ENCODE measurements at places on chromosomes 2 and 18. TPM values are rescaled to one million over a fixed set of nuclear protein-coding genes. Genes with fewer than 3 reads are reported as not detected.

The FEV gene
- 15.6 TPM for total RNA-seq

DNA sequence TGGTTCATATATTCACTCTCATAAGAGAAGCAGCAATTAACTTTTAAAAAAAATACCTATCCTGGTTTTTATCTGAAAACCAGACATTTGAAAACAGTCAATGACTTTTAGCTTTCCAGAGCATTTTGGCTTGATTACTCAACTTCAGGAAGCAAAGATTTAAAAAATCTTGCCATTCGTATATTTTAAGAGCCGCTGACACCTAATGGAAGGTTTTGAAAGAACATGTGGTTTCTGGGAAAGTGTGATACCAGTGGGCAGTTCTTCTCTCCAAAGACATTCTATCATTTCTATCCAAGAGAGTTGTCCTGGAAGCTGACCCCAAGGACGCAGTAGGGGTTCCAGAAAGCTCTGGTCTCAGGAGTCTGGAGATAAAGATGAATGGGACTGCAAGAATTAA, 234.7 kb downstream of the TTC32 start:
- H3K4me3 ChIP-seq = no peak overlapping the region
- no peaks in the 10 kb centered on the region for H3K36me3 ChIP-seq
- H3K27me3 ChIP-seq = no peaks in the 10 kb centered on the region
- peaks cover 2% of the 10 kb centered on the region for H3K4me1 ChIP-seq
- no peak overlapping the region for H3K27ac ChIP-seq
- no peak for DNase-seq

GRCh38 chr18:37717656-37718055, 152.1 kb upstream of the CELF4 start:
- DNase-seq = no peak
- no peaks in the 10 kb centered on the region for H3K27me3 ChIP-seq
- no peaks in the 10 kb centered on the region for H3K36me3 ChIP-seq
- no peak overlapping the region for H3K27ac ChIP-seq
- H3K4me3 ChIP-seq = no peak overlapping the region

DNA sequence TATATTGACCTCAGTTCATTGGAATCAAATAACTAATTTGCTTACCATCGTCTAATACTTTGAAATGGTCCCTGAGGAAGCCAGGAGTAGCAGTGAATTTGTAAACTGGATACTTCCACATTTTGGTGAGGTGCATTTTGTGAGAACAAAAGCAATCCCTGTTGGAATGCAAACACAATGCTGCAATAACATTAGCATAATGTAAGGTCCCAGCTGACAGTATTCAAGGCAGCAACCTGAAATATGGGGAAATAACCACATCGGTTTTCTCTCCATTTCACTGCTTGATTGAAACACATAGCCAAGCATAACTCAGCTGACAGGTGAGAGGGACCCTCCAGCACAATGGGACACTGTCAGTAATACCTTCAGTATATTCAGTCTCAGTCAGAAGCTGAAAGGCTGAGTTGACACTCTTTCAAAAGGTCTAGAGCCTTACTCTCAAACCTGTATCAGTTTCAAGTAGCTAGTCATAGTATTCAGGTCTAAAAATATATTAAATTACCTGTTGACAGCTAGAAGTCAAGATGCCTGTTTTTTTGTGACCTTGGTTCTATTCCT, 1311.9 kb upstream of the NRXN1 start:
- no peak overlapping the region for H3K27ac ChIP-seq
- H3K27me3 ChIP-seq = no peaks in the 10 kb centered on the region
- H3K4me1 ChIP-seq = peaks cover 14% of the 10 kb centered on the region
- H3K4me3 ChIP-seq = no peak overlapping the region
- no peak for DNase-seq

The KYNU gene
- not detected for total RNA-seq

DNA sequence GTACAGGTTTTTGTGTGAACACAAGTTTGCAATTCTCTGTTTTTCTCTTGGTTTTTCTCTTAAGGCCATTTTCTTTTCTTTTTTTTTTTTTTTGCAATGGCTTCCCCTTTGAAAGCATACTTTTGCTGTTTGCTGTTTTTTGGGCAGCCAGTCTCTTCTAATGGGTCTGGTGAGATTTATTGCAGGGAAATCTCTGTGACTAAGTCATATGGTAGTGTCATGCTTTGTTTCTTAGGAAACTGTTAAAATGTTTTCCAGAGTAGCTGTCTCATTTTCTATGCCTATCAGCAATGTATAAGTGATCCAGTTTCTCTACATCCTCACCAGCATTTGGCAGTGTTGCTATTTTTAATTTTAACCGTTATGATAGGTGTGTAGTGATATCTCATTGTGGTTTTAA, 27.9 kb upstream of the CDCA7 start:
- H3K36me3 ChIP-seq = peaks cover 2% of the 10 kb centered on the region
- DNase-seq = no peak
- H3K27ac ChIP-seq = no peak overlapping the region
- H3K4me1 ChIP-seq = no peaks in the 10 kb centered on the region
- no peak overlapping the region for H3K4me3 ChIP-seq

DNA sequence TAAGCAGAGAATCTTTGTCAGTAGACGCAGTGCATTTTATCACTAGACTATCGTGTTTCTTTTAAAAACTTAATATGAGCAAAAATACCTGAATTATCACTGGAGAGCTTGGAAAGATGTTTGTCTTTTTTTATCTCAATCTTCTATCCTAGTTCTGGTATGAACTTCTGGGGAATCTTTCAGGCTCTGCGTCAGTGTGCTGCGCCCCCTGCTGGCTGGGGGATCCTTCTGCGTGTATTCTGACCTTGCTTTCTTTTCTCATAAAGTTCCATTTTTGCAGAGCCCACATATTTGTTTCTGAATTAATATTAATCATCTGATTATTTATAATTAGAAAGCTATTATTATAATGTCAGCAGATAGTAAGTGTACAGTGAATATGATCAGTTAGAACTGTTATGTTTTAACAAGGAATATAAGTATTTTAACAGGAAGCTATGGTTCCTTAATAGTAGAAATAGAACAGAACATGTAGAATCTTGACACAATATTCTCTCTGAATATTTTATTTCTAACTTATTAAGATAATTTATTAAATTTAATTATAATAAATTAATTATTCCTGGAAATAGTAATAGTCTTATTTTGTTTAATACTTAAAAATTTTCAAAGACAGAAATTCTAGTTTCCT, 945.0 kb upstream of the CRIM1 start:
- H3K4me1 ChIP-seq = peaks cover 1% of the 10 kb centered on the region
- H3K27ac ChIP-seq = no peak overlapping the region
- no peaks in the 10 kb centered on the region for H3K36me3 ChIP-seq
- H3K27me3 ChIP-seq = no peaks in the 10 kb centered on the region

The HTRA2 gene
- total RNA-seq = 35.9 TPM

The CTDSP1 gene
- 102 TPM for total RNA-seq

DNA sequence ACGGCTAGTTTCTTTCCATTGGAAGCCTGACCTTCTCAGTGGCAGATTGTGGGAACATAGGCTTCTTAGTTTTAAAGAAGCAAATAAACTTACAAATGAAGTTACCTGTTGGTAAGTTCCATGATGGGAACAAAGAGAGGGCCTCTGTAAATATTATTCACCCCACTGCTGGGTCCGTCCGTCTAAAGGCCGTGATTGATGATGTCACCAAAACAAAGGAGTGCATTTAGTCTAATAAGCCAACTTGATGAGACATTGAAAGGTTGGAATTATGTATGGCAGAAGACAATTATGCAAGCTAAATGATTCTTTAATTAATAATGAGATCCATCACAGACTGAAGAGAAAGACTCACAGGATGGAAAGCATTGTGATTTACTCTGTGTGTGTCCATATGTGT, 1091.9 kb upstream of the FANCL start:
- H3K27ac ChIP-seq = no peak overlapping the region
- no peak overlapping the region for H3K4me3 ChIP-seq
- H3K36me3 ChIP-seq = no peaks in the 10 kb centered on the region
- no peaks in the 10 kb centered on the region for H3K4me1 ChIP-seq
- no peaks in the 10 kb centered on the region for H3K27me3 ChIP-seq

DNA sequence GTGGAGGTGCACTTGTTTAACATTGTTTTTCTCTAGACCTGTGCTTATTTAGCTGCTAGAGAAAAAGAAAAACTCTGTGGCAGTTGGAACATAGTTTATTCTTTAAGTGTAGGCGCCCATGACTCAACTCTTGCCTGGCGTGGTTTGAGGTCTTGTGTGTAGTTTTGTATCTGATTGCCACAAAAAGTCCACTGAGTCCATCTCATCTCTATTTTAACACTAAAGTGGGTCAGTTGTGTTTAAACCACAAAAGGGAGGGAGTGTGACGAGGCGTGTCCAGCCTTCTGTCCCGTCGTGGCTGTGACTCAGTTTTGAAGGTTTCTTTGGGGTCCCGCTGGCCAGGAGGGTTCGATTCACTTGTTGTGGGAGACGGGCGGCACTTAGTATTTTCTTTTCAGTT, 15.3 kb upstream of the UGT1A9 start:
- peaks cover 21% of the 10 kb centered on the region for H3K27me3 ChIP-seq
- H3K4me1 ChIP-seq = no peaks in the 10 kb centered on the region
- H3K27ac ChIP-seq = no peak overlapping the region
- no peaks in the 10 kb centered on the region for H3K36me3 ChIP-seq

GRCh38 chr2:112794131-112794733, 9.9 kb upstream of the IL1A start:
- H3K27me3 ChIP-seq = peaks cover 20% of the 10 kb centered on the region
- no peak overlapping the region for H3K27ac ChIP-seq
- no peak for DNase-seq
- H3K4me1 ChIP-seq = peaks cover 12% of the 10 kb centered on the region

The CHMP1B gene
- total RNA-seq = 48.3 TPM

The GNAL gene
- total RNA-seq = 10.5 TPM

- H3K36me3 ChIP-seq = no peaks in the 10 kb centered on the region
- no peak for DNase-seq
- no peaks in the 10 kb centered on the region for H3K27me3 ChIP-seq
- peaks cover 50% of the 10 kb centered on the region for H3K4me1 ChIP-seq
- H3K4me3 ChIP-seq = no peak overlapping the region
- peak overlapping the region; percentile 17 for H3K27ac ChIP-seq
Observed at GRCh38 chr2:224574423-224575084, 10.6 kb downstream of the CUL3 start.

DNA sequence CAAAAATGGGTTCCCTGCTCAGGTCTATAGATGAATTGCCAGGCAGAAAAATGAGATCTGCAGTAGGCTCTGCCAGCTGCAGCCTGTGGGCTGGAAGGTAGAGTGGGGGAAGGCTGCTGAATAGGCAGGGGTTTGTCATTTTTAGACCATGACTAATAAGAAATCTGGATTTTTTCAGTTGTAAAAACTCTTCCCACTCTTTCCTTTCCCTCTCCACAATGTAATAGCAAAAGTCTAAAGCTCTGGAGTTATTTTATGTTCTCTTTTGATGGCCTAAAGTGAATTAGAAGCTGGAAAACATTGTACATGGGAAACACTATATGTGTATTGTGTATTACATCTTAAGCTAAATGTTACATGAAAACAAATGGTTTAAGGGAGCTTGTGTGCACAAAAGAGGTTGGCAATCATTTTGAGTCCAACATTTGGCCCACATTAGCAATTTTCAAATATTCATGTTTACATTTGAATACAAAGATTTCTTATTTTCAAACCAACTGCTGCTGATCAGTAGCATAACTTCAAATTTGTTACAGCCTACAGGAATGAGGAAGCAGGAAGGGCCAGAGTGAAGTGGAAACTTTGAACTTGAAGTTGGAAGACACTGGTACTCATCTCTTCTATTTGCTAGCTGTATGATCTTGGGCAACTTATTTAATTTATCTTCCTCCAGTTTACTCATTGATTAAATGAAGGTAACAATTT, 407.1 kb downstream of the SLC4A3 start:
- no peak for DNase-seq
- no peak overlapping the region for H3K4me3 ChIP-seq
- H3K36me3 ChIP-seq = no peaks in the 10 kb centered on the region

DNA sequence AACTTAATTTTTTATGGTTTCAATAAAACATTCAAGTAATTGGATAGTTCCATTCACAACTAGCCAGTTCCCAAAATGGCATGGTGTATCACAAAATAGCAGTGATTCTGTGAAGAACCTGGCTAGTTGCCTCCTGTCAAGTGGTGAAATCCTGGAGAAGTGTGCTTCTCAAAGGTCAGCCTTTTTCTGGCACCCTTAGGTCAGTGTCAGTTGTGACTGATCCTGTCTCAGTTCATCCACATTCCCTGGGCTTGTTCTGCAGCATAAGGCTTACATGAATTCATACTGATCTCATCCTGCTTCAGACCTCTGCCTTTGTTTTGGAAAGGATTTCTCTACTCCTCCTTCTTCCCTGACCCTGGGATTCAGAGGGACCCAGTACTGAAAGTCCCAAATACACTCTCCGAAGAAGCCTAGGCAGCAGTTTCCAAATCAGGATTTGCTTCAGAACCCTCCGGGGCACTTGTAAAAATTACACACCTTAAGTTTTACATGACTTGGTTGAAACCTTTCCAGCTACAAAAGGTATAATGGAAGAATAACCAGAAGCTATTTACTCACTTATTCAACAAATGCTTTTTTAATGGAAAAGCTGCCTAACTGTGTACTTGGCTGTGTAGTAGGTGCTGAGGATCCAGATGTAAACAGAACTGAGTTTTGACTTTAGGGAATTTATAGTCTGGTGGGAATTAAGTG, 11.0 kb downstream of the MAP3K20 start:
- H3K27ac ChIP-seq = no peak overlapping the region
- H3K36me3 ChIP-seq = peaks cover 3% of the 10 kb centered on the region
- no peaks in the 10 kb centered on the region for H3K27me3 ChIP-seq
- H3K4me1 ChIP-seq = peaks cover 13% of the 10 kb centered on the region

DNA sequence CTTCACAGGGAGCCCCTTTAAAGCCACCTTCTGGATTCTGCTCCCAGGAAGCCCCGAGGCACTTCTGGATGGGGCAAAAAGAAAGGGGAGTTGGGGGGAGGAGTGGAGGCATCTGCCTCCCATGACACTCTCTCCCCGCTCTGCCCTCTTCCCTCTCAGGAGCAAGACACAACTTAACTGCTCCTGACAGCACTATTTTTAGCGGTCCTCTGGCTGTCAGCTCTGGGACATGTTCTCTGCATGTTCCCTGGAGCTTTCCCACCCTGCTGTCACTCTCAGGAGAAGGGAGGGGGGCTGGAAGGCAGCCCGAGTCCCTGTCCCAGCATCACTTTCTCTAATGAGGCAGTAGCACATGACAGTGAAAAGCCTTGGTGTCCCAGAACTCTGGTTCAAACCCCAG, 32.3 kb downstream of the PLB1 start:
- no peak for DNase-seq
- peaks cover 8% of the 10 kb centered on the region for H3K4me1 ChIP-seq
- peaks cover 25% of the 10 kb centered on the region for H3K27me3 ChIP-seq
- no peaks in the 10 kb centered on the region for H3K36me3 ChIP-seq

DNA sequence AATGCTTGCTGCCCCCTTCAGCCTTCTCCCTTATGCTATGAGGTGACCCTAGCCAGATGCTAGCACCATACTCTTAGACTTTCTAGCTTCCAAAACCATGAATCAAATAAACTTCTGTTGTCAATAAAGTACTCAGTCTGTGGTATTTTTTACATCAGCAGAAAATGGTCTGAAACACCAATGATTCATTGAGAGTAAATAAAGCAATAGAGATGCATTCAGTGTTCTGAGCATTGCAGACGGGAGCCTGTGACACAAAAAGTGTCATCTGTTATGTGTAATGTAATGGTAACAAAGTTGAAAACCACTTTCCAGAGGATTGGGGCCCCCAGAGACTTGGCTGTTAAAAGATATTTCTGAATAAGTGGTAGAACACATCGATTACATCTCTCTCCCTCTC, 758.0 kb upstream of the NRXN1 start:
- DNase-seq = no peak
- no peaks in the 10 kb centered on the region for H3K36me3 ChIP-seq
- no peaks in the 10 kb centered on the region for H3K4me1 ChIP-seq

The LRRTM1 gene
- total RNA-seq = 1.6 TPM

- no peaks in the 10 kb centered on the region for H3K36me3 ChIP-seq
- DNase-seq = no peak
- no peak overlapping the region for H3K4me3 ChIP-seq
- H3K27ac ChIP-seq = no peak overlapping the region
Observed at GRCh38 chr2:147863835-147864234, 19.0 kb downstream of the ACVR2A start.

The DPYSL5 gene
- total RNA-seq = 70.3 TPM

The C2orf66 gene
- total RNA-seq = 0.38 TPM

The CIB4 gene
- total RNA-seq = not detected

The CHST10 gene
- total RNA-seq = 22.1 TPM
